Right atrium auricular region (tissue), 2 donors: ENCODE measurements at places on chromosomes 3 and 15. TPM values are rescaled to one million over a fixed set of nuclear protein-coding genes. Genes with fewer than 3 reads are reported as not detected.

DNA sequence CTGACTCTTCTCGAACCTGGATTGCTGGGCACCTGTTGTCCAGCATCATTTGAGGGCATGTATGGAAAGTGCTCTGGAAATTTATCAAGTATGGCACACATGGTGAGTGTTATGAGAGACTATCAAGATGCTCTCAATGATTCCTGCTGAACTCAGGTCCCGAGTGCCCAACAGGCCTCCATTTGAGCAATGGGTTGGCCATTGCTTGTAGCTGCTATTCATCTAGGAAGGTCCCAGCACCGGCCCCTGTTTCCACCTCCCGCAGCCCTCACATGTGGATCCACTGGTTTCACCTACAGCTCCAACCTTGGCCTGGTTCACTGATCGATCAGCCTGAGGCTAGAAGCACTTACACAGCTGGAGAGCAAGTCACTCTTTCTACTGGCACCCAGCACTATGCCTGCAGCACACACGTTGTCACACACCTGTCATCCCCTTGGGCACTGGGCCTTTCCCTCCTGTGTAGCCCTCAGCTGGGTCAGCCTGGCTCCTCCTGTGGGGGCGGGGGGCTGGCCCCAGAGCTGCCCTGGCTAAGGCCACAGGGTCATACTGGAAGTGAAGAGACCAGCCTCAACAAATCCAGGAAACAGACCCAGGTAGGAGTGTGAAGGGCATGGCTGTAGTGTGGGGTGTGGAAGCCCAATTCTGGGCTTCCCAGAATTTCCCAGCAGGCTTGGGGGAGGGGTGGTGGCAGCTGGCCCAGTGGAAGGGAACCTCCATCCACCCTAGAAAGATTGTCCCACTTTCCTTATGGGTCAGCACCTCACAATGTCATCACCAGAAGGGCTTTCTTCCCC is 41.7 kb upstream of the SMAD3 start:
- no peaks in the 10 kb centered on the region for H3K4me1 ChIP-seq
- no peak for DNase-seq
- no peak overlapping the region for H3K27ac ChIP-seq
- no peaks in the 10 kb centered on the region for H3K27me3 ChIP-seq

DNA sequence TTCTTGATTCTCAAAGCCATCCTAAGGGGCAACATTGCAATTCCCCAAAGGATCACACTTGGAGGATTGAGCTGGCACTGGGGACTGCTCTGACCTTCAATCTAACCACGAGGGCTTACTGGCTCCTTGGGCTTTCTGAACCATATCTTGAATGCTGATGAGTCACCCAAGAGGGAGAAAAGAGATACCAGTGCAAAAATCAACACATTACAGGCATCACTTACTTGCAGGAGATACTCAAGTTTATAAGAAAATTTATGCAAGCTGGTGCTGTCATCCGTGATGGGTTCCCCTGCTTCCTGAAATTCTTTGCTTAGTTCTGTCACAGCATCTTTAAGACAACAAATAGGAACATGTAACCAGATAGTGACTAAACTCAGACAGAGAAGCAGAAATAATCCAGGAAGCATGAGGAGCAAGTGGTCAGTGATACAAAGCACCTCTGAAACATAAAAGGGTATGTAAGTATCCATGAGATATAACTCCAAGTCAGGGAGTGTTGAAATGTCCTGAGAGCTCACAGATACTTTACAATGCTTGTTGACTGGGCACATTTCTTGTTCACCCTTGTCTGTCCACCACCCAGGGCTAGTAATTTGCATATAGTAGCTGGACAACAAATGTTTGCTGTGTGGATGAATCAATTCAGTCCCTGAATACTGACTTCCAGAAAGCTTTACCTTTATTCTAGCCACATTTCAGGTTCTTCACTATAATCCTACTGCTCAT is 14.1 kb downstream of the FYCO1 start:
- H3K36me3 ChIP-seq, result peaks cover 79% of the 10 kb centered on the region
- peak overlapping the region; percentile 41 for H3K27ac ChIP-seq
- H3K4me1 ChIP-seq, result peaks cover 42% of the 10 kb centered on the region
- no peak for DNase-seq

GRCh38 chr3:139231555-139232281 is 112.1 kb upstream of the MRPS22 start:
- H3K27ac ChIP-seq, result no peak overlapping the region
- H3K4me1 ChIP-seq, result no peaks in the 10 kb centered on the region
- DNase-seq, result no peak
- H3K27me3 ChIP-seq, result no peaks in the 10 kb centered on the region
- H3K36me3 ChIP-seq, result no peaks in the 10 kb centered on the region
- H3K4me3 ChIP-seq, result no peak overlapping the region

GRCh38 chr3:156360083-156360482 is 194.8 kb downstream of the SSR3 start:
- no peaks in the 10 kb centered on the region for H3K36me3 ChIP-seq
- no peak overlapping the region for H3K4me3 ChIP-seq
- no peak overlapping the region for H3K27ac ChIP-seq
- no peaks in the 10 kb centered on the region for H3K4me1 ChIP-seq
- no peaks in the 10 kb centered on the region for H3K27me3 ChIP-seq

Gene MOBP
- not detected for total RNA-seq

Gene CHRNB4
- not detected for total RNA-seq

Gene GCNT3
- total RNA-seq, result not detected
